Testis (tissue), 5 donors: ENCODE measurements at places on chromosomes 12 and 14. TPM values are rescaled to one million over a fixed set of nuclear protein-coding genes. Genes with fewer than 3 reads are reported as not detected.

Gene COX8C
- polyA plus RNA-seq = 65.3 TPM

Gene GXYLT1
- 13.7 TPM for polyA plus RNA-seq

Gene TTC5
- 36.6 TPM for polyA plus RNA-seq

Gene KCNC2
- not detected for polyA plus RNA-seq

DNA sequence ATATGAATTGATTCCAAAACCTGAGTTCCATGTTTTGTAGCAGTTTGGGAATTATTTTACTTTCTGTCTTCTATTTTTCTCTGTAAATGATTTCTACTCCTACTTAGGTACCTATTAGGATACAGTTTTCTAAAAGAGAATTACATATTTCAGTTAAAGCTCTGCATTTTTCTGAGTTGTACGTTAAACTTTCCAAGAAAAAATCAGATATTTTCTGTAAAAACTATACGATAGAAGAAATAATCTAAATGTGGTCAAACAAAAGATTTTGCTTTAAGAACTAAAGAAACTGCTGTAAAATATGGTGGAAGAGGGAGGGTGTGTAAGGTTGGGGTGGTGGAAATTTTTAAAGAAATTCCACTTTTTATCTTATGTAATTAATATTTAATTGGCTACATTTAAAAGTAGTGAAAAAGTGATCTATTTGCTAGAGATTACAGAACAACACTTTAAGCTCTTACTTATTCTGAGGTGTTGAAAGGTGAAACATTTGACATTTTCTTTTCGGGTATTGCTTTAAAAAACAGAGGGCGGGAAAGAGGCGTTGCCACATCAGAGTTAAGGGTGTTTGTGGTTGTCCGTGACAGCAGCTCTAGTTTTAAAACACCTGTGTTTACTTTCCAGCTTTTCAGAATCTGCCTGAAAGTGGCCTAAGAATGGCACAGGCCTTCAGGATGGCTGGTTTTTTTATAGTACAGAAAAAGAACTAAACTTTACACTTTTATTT, 187.3 kb downstream of the MIPOL1 start:
- H3K27ac ChIP-seq = no peak overlapping the region
- no peak overlapping the region for H3K4me3 ChIP-seq
- no peaks in the 10 kb centered on the region for H3K27me3 ChIP-seq
- DNase-seq = no peak

GRCh38 chr12:886206-886605, 63.3 kb downstream of the RAD52 start:
- H3K4me1 ChIP-seq = no peaks in the 10 kb centered on the region
- H3K27me3 ChIP-seq = no peaks in the 10 kb centered on the region
- DNase-seq = no peak
- no peak overlapping the region for H3K4me3 ChIP-seq
- no peak overlapping the region for H3K27ac ChIP-seq

GRCh38 chr14:72701605-72702004, 192.3 kb downstream of the DPF3 start:
- no peaks in the 10 kb centered on the region for H3K36me3 ChIP-seq
- DNase-seq = no peak
- H3K4me3 ChIP-seq = no peak overlapping the region
- peaks cover 4% of the 10 kb centered on the region for H3K4me1 ChIP-seq
- H3K27me3 ChIP-seq = no peaks in the 10 kb centered on the region

DNA sequence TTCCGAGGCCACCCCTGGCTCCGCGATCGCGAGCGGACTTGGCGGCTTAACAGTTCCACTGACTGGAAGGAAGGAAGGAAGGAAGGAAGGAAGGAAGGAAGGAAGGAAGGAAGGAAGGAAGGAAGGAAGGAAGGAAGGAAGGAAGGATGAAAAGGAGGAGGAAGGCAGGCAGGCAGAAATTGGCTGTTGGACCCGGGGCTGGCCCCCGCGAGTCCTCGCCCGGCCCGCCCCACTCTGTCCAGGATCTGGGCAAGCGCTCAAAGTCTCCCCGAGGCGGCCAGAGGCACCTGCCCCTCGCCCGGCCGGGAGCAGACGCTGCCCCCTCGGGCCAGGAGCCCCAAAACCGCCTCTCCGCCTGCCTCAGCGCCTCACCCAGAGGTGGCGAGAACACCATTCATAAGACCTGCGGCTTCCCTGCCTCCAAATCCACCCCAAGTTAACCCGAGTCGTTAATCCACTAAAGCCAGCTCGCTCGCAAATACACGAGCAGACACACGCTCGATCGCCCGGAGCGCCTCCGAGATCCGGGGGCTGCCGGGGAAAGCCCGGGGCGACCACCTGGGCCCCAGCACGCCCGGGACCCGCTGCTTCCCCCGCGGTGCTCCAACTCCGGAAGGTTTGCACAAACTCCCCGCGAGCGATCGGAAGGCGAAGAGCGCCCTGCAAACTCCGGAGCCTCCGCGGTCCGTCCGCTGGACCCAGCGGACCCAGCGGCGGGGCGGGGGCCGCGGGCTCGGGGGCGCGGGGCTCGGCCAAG, 844 bp downstream of the DPF3 start:
- H3K4me1 ChIP-seq = peaks cover 11% of the 10 kb centered on the region
- DNase-seq = peak; percentile 45
- peak overlapping the region; percentile 59 for H3K4me3 ChIP-seq
- H3K36me3 ChIP-seq = no peaks in the 10 kb centered on the region
- H3K27ac ChIP-seq = peak overlapping the region; percentile 8

- H3K27ac ChIP-seq = no peak overlapping the region
- no peaks in the 10 kb centered on the region for H3K36me3 ChIP-seq
- no peaks in the 10 kb centered on the region for H3K27me3 ChIP-seq
- DNase-seq = no peak
- no peak overlapping the region for H3K4me3 ChIP-seq
Measured at GRCh38 chr12:65634061-65634460, 190.2 kb upstream of the HMGA2 start.

DNA sequence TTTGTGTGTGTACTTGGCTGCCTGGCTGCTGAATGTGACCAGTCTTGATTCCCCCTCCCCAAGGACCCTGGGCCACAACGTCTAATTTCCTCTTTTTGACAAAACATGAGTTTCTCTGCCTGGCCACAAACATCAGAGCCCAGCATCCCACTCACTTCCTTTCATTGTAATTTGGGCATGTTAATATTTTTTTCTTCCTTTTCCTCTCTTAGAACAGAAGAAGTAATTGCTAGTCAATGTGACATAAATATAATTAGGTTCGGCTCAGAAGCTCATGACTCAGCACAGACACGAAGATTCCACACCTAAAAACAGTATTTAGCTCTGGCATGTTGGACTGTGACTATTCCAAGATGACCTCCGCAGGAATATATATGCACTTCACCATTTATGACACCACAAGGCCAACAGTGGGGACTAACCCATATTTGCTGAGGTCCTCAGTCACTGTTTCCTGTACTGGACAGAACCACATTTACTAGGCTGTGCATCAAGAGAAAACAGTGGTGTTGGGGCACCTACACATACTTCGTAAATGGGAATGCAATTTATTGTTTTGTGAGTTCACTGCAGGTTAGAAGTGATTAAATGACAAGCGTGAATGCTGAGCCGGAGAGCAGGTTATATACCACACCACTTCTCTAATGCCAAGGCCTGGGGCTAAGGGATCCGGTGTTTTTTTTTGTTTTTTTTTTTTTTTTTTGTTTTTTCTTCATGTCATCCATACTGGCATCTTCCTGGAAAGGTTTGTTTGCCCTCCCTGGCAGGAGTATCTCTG, 4.2 kb downstream of the GSG1 start:
- no peaks in the 10 kb centered on the region for H3K27me3 ChIP-seq
- peaks cover 29% of the 10 kb centered on the region for H3K4me1 ChIP-seq
- no peaks in the 10 kb centered on the region for H3K36me3 ChIP-seq
- peak overlapping the region; percentile 95 for H3K27ac ChIP-seq

- H3K27me3 ChIP-seq = no peaks in the 10 kb centered on the region
- H3K36me3 ChIP-seq = no peaks in the 10 kb centered on the region
- H3K4me1 ChIP-seq = no peaks in the 10 kb centered on the region
- no peak overlapping the region for H3K27ac ChIP-seq
- DNase-seq = no peak
- H3K4me3 ChIP-seq = no peak overlapping the region
Measured at GRCh38 chr14:54877015-54877702, 25.5 kb downstream of the GCH1 start.

- no peak overlapping the region for H3K4me3 ChIP-seq
- H3K36me3 ChIP-seq = no peaks in the 10 kb centered on the region
- no peaks in the 10 kb centered on the region for H3K27me3 ChIP-seq
Measured at GRCh38 chr12:104671409-104672095, 214.8 kb downstream of the CHST11 start.
